CD4-positive, alpha-beta memory T cell (primary cell): ENCODE measurements at places on chromosomes 3 and 15. TPM values are rescaled to one million over a fixed set of nuclear protein-coding genes. Genes with fewer than 3 reads are reported as not detected.

DNA sequence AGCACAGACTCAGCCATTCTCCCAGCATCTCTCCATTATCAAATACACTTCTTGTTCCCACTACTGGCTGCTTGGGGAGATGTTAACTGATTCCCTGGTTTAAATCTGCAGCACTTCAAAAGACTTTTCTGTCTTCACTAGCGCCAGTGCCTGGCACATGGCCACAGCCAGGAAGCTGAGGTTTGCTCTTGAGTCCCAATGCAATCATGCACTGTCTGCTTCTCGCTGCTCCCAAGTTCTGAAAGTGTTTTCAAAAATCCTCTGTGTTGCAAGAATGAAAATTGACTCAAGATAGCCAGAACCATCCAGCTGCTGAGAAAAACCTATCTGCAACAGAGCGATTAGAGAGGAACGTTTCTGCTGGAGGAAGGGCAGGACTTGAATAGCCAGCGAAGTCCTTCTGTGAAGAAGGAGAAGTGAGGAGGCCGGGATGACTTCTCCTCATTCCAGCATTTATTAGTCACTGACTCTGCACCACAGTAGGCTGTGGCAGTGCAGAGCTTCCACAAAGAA is 358.4 kb upstream of the NR2F2 start:
- H3K4me1 ChIP-seq, result no peaks in the 10 kb centered on the region
- no peak overlapping the region for H3K27ac ChIP-seq
- no peak for DNase-seq
- no peaks in the 10 kb centered on the region for H3K27me3 ChIP-seq
- no peaks in the 10 kb centered on the region for H3K36me3 ChIP-seq

The GOLGA8G gene
- not detected for total RNA-seq

- no peaks in the 10 kb centered on the region for H3K4me1 ChIP-seq
- H3K36me3 ChIP-seq, result no peaks in the 10 kb centered on the region
- no peaks in the 10 kb centered on the region for H3K27me3 ChIP-seq
- no peak overlapping the region for H3K27ac ChIP-seq
- no peak overlapping the region for H3K4me3 ChIP-seq
Observed at GRCh38 chr3:151075869-151076562, 9.4 kb upstream of the MED12L start.

DNA sequence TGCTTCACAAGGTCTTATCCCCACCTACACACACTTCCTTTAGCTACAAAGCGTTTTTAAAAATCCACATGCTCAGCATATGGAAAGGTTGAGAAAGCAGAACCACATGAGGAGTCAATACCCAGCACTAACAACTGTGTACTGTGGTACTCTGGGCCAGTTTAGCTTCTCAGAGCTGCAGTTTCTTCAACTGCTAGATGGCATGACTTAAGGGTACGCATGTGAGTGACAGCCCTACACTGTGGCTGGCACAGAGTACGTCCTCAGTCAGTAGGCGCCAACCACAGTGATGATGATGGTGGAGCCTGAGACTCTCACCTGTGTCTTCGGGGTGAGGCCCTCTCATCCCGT is 17.4 kb downstream of the CCDC12 start:
- peaks cover 5% of the 10 kb centered on the region for H3K36me3 ChIP-seq
- H3K27me3 ChIP-seq, result no peaks in the 10 kb centered on the region
- H3K4me1 ChIP-seq, result peaks cover 82% of the 10 kb centered on the region
- DNase-seq, result no peak

DNA sequence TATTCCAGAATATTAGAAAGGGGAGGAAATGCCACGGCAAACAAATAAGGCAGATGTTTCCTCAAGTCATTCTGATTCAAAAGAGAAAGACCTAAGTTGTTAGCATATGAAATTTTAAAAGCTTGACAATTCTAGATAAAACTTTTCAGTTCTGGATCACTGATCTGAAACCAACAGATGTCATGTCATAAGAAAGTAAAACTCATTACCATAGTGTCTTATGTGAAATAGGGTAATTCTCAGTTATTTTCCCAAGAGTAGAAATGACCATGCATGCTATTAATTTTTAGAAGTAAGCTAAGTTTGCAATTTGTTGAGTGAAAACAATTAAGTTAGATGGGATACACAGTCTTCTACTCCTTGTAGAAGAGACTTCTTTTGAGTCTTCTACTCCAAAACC is 630.3 kb downstream of the NAALADL2 start:
- no peaks in the 10 kb centered on the region for H3K4me1 ChIP-seq
- no peak overlapping the region for H3K27ac ChIP-seq
- DNase-seq, result no peak
- H3K4me3 ChIP-seq, result no peak overlapping the region

The PLIN1 gene
- total RNA-seq, result 1.2 TPM

DNA sequence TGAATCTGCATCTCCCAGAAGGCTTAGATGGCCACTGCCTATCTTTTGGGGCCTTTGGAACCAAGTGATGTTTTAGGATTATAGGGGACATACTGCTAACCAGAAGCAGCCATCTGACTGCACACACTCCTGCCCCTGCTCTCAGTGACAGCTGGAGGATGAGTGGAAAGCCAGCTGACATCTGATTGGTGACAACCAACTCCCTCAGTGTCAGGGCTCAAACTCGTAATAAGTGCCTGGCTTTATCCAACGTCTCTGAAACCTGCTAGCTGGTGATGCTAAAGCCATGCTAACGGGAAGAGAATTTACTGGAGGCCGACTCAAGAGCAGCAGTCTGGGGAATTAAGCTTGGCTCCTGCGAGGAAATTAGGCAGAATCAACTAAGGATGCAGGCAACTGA is 35.1 kb downstream of the KY start:
- no peaks in the 10 kb centered on the region for H3K4me1 ChIP-seq
- no peak overlapping the region for H3K27ac ChIP-seq
- no peaks in the 10 kb centered on the region for H3K36me3 ChIP-seq

The CCDC33 gene
- not detected for total RNA-seq

DNA sequence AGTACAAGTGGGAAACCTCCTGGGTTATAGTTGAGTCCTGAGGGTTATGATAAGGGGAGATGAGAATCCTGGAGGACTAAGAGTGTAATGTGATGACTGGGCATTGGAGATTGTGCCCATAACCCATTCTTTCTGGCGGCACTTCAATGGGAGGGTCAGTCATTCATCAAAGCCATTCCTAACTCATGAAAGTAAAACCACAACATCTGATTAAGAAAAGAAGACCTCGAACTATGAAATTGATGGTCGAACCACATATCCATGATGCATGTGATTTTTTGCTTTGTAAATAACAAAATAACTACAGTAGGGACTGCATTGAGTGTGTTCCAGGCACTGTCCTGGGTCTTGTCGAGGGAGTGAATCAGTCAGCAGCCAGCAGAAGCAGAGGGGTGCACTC is 215.1 kb downstream of the SHQ1 start:
- H3K27ac ChIP-seq, result no peak overlapping the region
- peaks cover 14% of the 10 kb centered on the region for H3K4me1 ChIP-seq
- no peak overlapping the region for H3K4me3 ChIP-seq
- no peaks in the 10 kb centered on the region for H3K36me3 ChIP-seq

- peaks cover 70% of the 10 kb centered on the region for H3K4me1 ChIP-seq
- H3K36me3 ChIP-seq, result no peaks in the 10 kb centered on the region
- peak; percentile 87 for DNase-seq
- H3K27me3 ChIP-seq, result no peaks in the 10 kb centered on the region
- peak overlapping the region; percentile 24 for H3K4me3 ChIP-seq
Observed at GRCh38 chr3:69082805-69083204, 1.9 kb upstream of the ARL6IP5 start.

The TCAIM gene
- total RNA-seq, result 21.3 TPM

The RAB11A gene
- total RNA-seq, result 95.8 TPM

DNA sequence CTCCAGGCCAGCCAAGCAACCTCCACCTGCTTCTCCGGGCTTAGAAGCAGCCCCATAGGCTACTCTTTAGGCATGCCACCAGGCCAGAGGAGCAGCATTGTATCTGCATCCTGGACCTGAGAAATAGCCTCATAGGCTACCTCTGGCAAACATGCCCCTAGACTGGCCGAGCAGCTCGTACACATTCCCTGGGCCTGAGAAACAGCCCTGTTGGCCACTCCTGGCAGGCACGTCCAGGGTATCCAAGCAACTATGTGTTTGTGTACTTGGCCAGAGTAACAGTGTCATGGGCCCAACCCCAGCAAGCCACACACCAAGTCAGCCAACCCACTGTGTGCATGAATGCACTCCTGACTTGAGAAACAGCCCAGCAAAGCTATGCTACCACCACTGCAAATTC is 498.7 kb upstream of the CDIN1 start:
- no peaks in the 10 kb centered on the region for H3K4me1 ChIP-seq
- no peaks in the 10 kb centered on the region for H3K27me3 ChIP-seq
- DNase-seq, result no peak

GRCh38 chr3:169278667-169279066 is 384.8 kb downstream of the MECOM start:
- H3K27ac ChIP-seq, result no peak overlapping the region
- no peaks in the 10 kb centered on the region for H3K36me3 ChIP-seq
- H3K27me3 ChIP-seq, result no peaks in the 10 kb centered on the region
- no peak for DNase-seq
- no peaks in the 10 kb centered on the region for H3K4me1 ChIP-seq
- H3K4me3 ChIP-seq, result no peak overlapping the region

The SAMMSON gene
- total RNA-seq, result not detected

GRCh38 chr3:49359623-49360022 is 1.5 kb upstream of the GPX1 start:
- H3K27me3 ChIP-seq, result no peaks in the 10 kb centered on the region
- DNase-seq, result no peak
- H3K27ac ChIP-seq, result peak overlapping the region; percentile 35

GRCh38 chr3:71046791-71047190 is 536.7 kb downstream of the FOXP1 start:
- no peaks in the 10 kb centered on the region for H3K27me3 ChIP-seq
- H3K36me3 ChIP-seq, result peaks cover 61% of the 10 kb centered on the region
- no peak for DNase-seq
- peaks cover 84% of the 10 kb centered on the region for H3K4me1 ChIP-seq

The ERICH6 gene
- total RNA-seq, result not detected

DNA sequence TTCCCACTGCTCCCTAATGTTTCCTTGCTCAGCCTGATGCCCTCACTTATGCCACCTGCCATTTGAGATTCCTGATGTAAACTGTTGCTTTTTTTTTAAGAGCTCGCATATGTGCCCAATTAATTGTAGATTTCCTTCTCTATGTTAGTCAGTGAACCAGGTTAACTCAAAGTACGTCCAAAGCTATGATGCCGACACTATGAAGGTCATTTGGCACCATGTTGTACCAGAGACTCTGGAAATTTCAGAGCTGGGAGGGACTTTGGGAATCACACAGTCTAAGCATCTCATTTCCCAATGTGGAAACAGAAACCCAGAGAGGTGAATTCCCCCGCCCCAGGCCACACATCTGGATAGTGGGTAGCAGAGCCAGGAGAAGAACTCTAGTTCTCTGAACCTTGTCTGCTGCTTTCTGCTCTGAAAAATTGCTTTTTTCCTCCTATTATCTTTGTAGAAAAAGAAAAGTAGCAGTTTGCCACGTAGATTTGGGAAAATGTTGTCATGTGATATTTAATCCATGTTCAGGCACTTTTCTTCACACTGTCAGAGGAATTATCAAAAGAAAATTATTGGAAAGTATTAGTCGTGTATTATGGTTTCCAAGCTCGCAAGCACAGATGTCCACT is 38.5 kb upstream of the TNFAIP8L3 start:
- no peaks in the 10 kb centered on the region for H3K27me3 ChIP-seq
- no peaks in the 10 kb centered on the region for H3K36me3 ChIP-seq
- no peak overlapping the region for H3K27ac ChIP-seq

- H3K4me1 ChIP-seq, result peaks cover 2% of the 10 kb centered on the region
- H3K4me3 ChIP-seq, result no peak overlapping the region
- DNase-seq, result no peak
- no peaks in the 10 kb centered on the region for H3K27me3 ChIP-seq
- no peak overlapping the region for H3K27ac ChIP-seq
Observed at GRCh38 chr3:119620899-119621298, 23.2 kb downstream of the PLA1A start.

GRCh38 chr3:54125300-54125699 is 2.9 kb downstream of the CACNA2D3 start:
- no peaks in the 10 kb centered on the region for H3K36me3 ChIP-seq
- H3K4me1 ChIP-seq, result no peaks in the 10 kb centered on the region
- H3K4me3 ChIP-seq, result no peak overlapping the region
- no peak overlapping the region for H3K27ac ChIP-seq

DNA sequence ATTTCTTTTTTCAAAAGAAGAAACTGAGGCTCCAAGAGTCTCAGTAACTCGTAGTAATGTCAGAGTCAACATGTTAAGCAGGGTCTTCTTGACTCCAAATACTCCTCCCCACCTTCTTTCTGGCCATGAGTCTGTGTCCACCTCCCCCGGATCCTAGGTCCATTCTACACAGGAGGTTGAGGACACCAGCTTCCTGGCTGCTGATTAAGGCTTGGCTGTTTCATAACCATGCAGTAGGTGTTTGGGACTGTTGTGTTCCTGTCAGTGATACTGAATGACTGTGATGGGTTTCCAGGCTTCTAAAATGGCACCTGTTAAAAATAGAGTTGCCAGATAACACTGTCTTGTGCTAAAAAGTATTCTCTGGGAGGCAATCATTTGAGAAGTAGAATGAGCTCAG is 130.8 kb upstream of the IL12A start:
- DNase-seq, result no peak
- no peak overlapping the region for H3K4me3 ChIP-seq
- H3K36me3 ChIP-seq, result no peaks in the 10 kb centered on the region
- H3K27me3 ChIP-seq, result peaks cover 3% of the 10 kb centered on the region
- no peak overlapping the region for H3K27ac ChIP-seq

The LMCD1 gene
- 1.1 TPM for total RNA-seq

DNA sequence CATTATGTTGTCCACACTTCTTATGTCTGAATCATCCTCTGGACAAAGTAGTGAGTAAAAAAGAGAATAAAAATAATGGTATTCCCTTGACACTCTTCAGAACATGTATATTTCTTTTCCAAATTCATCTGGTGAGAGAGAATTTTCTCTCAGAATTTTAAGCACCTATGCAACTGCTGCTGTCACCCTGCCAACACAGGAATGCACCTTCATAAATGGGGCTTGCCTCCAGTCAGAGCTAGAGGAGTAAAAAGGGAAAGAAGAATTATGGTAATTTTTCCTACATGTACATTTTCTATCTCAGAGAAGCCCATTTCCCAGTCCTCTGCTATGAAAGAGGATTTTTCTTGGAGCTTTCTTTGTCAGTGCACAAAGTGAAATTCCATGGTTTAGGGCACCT is 92.2 kb upstream of the ALCAM start:
- no peak for DNase-seq
- no peak overlapping the region for H3K27ac ChIP-seq
- no peaks in the 10 kb centered on the region for H3K36me3 ChIP-seq
- H3K27me3 ChIP-seq, result no peaks in the 10 kb centered on the region
- no peaks in the 10 kb centered on the region for H3K4me1 ChIP-seq
- no peak overlapping the region for H3K4me3 ChIP-seq

The PARP15 gene
- total RNA-seq, result 74.5 TPM

GRCh38 chr3:49248840-49249227 is 28.2 kb downstream of the C3orf62 start:
- H3K4me3 ChIP-seq, result no peak overlapping the region
- H3K4me1 ChIP-seq, result no peaks in the 10 kb centered on the region
- no peaks in the 10 kb centered on the region for H3K27me3 ChIP-seq
- no peak for DNase-seq

The WDR76 gene
- 17.2 TPM for total RNA-seq

The MORC1 gene
- total RNA-seq, result not detected

The PIGX gene
- 23.7 TPM for total RNA-seq

The PLSCR4 gene
- total RNA-seq, result not detected

The TIMP4 gene
- total RNA-seq, result not detected
